ENCODE measurements at places on chromosomes 4 and X.
A peak's percentile ranks its signal among the peaks of the same experiment; 100 is the strongest.

- no peak for DNase-seq
Measured at GRCh38 chrX:18194688-18195087, 26.0 kb downstream of the BEND2 start.

DNA sequence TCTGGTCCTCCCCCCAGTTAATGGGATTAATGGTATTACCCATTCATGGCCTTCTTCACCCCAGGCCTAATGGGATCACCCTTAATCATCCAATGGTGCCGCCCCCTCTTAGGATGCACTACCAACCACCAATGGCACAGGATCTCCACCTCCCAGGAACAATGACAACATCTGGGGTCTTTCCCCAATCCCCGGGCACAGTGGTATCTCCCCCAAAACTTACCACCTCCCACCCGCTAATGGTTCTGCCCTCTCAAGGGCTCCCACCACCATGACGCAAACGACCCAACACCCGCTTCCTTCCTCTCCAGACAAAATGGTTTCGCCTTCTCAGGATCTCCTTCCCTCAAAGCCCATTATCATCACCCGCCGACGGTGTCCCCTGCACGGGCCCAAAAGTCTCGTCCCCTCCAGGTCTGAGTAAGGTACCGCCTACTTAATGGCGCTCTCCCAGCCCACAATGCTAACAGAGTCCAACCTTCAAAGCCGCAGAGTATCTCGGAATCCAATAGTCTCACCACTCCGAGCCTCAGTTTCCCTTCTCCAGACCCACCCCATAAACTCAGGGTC lies 458 bp downstream of the GRIPAP1 start:
- peak; percentile 22 for DNase-seq

DNA sequence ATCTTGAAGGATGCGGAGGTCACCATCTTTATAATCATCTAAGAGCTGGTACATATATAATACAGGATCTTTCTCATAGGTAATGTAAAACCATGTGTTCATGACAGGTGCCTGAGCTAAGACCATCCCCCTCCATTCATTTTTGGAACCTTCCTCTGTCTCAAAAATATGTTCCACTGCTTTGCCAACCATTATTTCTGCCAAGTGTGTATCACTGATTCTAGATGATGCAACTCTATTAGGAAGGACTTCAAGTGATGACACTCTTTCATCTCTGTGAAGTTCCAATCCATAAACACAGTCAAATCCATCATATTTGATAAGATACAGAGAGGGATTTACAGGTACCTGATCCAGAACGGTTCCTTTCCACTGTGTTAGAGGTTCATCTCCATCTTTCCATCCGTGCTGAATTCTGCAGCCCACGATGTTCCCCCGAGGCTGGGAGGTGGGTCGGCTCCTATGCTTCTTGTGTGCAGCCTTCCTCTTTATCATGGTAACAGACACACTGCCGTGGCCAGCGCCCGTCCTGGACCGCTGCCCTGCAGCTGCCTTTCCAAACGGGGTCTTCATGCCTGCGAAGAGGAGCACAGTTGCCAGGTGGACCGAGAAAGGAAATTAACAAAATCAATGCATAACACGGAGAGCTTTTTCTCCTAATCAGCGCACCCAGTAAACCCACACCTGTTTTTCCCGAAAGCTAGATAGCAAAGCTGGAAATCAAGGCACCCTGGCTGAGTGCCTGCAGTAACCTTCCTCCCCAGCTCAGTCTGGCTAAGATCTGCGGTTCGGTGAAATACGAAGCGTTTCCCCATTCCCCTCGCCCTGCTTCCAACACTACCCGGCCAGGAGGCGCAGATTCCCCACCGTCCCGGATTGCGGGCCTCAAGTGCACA lies 718 bp downstream of the SPIN3 start:
- DNase-seq: no peak

- DNase-seq: no peak
Measured at GRCh38 chr4:120855307-120856001, 67.1 kb downstream of the PRDM5 start.

GRCh38 chrX:313546-313945 lies 5.0 kb downstream of the GTPBP6 start:
- DNase-seq: no peak

DNA sequence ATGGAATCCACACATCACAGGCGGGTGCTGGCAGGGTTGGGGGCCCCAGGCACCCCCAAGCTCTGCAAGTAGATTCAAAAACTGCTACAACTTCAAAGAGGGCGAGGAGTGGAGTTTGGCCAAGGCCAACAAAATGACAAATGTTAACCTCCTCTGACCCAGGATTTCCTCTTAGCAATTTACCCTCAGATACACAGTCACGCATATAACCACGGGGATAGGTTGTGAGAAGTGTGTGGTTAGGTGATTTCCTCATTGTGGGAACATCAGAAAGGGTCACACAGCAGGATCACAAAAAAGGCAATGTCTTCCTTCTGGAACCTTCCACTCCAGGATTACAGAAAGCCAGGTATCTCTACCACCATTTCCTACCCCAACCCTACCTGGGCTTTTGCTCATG lies 62.4 kb downstream of the C4orf50 start:
- DNase-seq: no peak

DNA sequence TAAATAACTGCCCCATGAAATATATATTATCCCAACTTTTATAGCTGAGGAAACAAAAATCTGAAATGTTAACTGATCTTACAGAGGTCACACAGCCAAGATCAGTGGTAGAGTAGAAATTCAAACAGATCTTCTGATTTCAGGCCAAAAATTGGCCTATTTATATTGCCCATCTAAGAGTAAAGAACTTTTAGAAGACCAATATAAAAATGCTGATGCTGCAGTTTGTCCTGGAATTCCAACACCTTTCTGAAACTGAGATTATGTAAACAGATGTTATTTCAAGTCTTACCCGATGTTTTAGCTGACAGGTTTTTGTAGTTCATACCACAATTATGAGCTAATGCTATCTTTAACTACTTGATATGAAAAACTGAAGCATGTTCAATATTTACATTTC lies 51.1 kb downstream of the SPANXN3 start:
- no peak for DNase-seq

DNA sequence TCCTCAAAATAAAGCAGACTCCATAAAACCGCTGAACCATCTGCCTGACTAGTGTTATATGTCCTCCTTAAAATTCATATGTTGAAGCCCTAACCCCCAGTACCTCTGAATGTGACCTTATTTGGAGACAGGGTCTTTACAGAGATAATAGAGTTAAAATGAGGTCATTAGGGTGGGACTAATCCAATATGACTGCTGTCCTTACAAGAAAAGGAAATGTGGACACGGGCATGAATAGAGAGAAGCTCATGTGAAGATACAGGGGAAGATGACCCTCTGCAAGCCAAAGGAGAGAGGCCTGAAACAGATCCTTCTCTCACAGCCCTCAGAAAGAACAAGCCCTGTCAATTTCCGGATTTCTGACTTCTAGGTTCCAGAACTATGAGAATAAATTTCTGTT lies 82.0 kb upstream of the KLHL13 start:
- no peak for DNase-seq

GRCh38 chr4:159137176-159137575 lies 34.3 kb downstream of the RAPGEF2 start:
- DNase-seq: no peak

DNA sequence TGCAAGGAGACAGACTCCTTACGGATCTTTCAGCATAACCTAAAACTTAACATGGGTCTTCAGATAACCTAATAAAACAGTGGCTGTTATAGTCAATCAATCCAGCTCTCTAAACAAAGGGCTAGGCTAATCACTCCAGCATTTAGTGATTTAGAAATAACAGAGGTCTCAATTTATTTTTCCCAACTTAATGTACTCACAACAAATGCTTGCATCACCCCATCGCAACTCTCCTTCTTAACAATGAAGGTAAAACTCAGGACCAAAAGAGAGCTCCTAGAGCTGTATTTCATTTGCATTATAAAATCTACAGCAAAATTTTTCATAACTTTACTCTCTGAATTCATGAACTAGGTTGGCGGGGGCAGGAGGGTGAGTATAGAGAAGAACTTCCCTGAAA lies 1.1 kb downstream of the LIN54 start:
- DNase-seq: no peak

- no peak for DNase-seq
Measured at GRCh38 chrX:9048801-9049200, 14.9 kb upstream of the FAM9B start.

GRCh38 chrX:49237060-49237459 lies 1.8 kb downstream of the CCDC22 start:
- DNase-seq: no peak

- DNase-seq: no peak
Measured at GRCh38 chr4:28518561-28519165, 1658.0 kb downstream of the STIM2 start.

DNA sequence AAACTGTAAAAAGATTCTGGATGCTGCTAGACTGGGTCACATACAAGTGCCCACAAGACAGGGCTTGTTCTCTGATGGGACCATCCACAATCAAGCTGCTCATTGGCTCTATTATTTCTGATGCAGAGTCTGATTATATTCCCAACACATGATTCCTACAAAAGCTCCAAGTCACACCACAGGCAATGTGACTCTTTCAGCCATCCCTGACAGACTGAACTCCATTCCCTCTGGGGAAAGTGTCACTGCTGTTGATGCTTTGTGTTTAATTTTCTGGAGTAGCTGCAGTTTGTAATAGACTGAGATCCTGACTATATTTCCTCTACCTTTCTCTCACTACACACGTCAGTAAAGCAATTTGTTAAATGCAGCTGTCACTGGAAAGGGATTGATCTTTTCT lies 55.4 kb upstream of the BCLAF3 start:
- DNase-seq: no peak

DNA sequence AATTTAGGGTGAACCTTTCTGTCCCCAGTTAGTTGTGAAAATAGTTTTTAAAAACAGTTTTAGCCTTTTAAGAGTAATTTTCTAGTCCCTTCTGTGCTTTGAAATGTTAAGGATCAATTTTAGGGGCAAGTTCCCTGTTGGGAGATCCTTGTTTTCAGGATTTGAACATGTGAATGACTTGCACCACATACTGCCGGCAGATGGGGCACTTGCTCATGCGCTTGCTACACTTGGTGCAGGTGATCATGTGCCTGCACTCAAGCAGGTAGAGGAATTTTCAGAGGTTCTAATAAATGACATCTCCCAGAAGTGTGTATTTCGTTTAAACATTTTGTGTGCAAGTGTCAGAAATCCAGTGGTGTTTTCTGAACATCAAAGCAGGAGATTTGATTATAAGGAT lies 195.9 kb downstream of the CHM start:
- DNase-seq: no peak

DNA sequence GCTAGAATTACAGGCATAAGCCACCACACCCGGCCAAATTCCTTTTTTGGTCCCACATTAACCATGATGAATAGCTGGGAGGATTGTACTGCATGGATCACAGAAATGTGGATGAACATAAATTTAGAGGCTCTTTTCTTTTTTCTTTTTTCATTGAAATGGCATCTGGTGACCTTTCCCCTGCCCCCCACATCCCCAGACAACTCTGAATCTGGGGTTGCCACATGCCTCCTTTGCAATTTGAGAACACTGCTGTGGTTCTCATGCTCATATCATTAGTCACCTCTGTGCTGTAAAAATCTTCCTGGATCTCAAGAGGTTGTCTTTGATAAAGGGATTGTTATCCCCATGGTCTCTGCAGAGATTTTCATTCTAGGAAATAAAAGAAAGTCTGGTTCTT lies 22.8 kb upstream of the FMR1NB start:
- no peak for DNase-seq

DNA sequence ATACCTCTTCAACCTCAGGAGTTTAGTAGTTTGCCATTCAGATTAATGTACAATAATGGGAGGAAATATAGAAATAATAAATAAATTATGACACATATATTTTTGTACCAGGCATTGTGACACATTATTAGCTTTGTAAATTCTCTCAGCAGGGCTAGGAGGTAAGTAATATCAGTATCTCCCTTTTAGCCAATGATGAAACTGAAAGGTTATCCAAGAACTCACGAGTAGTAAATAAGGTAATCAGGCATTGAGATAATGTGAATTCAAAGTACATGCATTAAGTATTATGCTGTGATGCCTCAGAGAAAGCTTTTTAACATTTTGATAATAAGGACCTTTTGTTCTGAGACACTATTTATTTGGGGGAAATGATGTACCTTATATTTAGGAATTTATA lies 5.3 kb upstream of the ARAP2 start:
- no peak for DNase-seq
